Panc1 (cell line): ENCODE measurements at places on chromosomes 12 and 14. TPM values are rescaled to one million over a fixed set of nuclear protein-coding genes. Genes with fewer than 3 reads are reported as not detected.

GRCh38 chr14:21748869-21749303, 75.3 kb upstream of the OR4E1 start:
- DNase-seq: no peak

- DNase-seq: no peak
Measured at GRCh38 chr12:122858171-122858570, 22.9 kb downstream of the HIP1R start.

DNA sequence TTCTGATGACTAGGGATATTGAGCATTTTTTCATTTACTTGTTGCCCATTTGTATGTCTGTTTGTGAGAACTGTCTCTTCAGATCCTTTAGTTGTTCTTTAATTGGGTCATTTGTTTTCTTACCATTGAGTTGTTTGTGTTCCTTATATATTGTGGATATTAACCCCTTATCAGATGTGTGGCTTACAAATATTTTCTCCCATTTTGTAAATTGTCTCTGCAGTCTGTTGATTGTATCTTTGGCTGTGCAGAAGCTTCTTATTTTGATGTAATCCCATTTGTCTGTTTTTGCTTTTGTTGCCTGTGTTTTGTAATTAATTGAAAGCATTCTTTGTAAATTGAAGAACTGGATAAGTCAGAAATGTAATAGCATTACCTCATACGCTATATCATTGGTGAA, 459.1 kb upstream of the FOXG1 start:
- no peak for DNase-seq

DNA sequence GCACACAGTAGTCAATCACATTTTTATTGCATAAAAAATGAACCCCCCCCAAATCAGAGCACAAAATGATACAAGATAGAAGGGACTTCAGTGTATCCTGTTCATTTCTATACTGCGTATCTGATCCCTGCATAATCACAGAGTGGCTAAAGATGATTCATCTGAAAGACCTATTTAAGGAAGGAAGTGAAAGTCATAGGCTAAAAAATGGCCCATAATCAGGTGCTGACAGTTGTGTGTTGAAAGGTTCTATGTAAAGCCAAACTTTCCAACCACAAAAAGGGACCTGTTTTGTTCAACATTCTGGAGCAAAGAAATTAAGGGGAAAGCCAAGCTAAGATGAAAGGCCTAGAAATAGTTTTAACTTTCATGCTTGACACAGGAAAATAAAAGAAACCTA, 147.8 kb upstream of the ATP2B1 start:
- DNase-seq: no peak

DNA sequence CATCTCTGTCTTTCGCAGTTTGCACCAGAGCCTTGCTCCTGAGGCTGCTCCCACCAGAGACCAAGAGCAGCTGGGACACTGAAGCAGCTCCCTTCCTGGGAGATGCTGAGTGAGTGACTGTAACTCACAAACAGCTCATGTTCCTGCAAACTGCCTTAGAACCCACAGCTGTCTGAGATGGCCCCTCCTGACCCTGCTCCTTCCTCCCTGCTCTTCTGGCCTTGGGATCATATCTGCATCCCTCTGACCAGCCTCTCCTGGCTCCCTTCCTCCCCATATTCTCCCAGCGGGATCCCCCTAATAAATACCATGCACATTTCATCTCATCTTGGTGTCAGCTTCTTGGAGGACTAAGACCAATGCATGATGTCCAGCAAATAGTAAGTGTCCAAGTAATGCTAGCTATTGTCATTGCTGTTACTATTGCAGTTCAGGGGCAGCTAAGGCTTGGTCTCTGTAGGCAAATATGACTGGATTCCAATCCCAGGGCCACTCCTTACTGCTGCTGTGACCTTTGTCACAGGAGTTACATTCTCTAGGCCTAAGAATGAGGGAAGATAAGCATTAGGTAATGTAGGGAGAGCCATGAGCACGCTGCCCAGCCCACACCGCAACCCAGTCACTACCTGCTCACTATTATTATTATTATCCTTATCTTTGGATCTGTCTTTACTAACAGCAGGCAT, 47.9 kb downstream of the SYNE3 start:
- DNase-seq: no peak

DNA sequence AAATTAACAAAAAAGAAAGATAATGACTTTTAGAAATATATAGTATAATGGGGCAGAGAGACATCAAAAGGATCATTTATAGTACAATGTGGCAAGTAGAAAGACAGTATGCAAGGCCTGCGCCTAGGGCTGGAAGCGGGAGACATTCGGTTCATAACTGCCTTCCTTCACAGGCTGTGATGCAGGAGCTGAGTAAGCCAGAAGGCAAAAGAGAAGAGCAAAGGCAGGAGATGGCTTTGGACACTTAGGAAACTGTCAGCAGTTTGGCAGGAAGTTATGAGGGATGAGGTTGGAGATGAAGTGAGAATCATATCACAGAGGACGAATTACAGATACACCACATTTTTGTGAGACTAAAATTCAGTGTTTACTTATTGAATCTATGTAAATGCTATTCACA, 97.8 kb downstream of the EPS8 start:
- no peak for DNase-seq

DNA sequence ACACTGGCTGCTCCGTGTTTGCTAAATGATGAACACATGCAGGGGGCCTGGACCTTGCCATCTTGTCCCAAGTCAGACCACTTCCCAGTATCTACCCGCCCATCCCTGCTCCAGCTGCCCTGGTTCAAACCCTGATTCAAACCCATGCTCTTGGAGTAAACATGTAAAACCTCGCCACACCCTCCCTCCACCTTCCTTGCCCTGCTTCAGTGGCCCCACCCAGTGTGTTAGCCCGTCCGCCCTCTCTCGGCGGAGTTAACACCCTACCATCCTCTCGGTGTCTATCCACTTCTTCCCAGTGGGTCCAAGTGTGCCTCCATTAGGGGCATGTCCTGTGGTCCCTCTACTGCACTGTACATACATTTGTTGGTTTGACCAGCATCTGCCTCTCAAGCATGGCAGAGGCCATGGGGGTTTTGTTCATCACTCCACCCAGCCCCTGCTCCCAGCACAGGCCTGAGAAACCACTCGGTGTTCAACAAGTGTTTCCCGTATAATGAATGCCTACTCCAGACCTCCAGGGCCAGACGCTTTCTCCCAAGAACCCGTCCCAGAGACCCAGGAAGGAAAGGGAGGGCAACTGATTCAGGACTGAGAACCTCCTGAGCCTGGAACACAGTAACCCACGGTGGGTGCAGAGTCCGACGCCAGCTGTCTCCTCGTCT, 37.1 kb downstream of the P2RX4 start:
- no peak for DNase-seq

DNA sequence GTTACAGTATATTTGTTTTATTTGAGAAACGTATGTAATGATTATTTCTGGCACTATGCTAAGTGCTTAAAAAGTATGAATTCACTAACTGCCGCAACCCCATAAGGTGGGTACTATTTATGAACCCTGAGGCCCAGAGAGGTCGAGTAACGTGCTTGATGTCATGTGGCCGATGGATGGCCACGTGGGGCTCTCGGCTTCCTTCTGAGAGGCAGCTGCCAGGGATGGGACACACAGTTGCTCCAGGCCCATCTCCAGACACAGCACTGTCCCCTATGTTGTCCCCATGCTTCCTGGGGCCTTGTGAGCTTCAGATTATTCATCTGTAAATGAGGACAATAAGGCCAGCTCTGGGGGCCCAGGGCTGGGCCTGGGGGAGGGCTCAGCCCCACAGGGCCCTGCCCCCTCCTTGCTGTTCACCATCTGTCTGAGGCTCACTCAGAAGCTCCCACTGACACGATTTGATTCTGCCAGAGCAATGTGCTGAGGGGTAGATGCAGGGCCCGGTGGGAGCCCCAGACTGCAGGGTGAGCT, 115.0 kb downstream of the CALM1 start:
- no peak for DNase-seq

DNA sequence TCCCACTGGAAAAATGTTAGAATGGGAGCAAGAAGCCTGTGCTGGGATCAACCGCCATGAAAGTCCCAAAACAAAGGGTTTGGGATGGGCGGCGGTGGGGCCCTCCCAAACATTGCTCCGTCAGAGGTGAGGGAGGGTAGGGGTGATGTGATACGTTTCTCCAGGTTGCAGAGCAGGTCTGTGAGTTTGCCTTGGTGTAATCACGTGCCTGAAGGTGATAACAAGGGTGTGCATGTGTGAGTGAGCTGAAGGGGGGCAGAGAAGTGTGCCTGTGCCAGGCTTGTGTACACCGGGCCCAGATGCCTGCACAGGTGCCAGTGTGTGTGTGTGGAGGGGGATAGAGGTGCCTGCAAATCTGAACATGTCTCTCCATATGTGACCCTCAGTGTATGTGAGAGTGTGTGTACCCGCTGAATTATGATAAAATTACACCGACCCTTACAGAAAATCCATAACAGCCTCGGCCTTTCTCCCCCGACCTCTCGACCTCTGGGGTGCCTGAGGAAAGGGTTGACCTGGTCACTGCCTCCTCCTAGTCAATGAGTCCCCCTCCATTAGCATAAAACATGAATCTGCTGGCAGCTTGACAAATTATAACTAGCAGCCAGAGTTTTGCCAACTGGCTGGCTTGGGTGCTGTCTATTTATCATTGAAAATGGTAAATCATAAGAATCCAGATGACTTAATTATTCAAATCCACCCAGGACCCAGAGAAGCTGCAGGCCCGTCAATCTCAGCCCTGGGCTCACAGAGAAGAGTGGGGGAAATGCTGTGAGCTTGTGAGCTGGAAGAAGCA, 55.6 kb downstream of the SMUG1 start:
- DNase-seq: no peak

- DNase-seq: no peak
Measured at GRCh38 chr14:63573581-63573980, 30.4 kb upstream of the PPP2R5E start.

GRCh38 chr12:31362115-31362758, 36.3 kb upstream of the SINHCAF start:
- DNase-seq: no peak

DNA sequence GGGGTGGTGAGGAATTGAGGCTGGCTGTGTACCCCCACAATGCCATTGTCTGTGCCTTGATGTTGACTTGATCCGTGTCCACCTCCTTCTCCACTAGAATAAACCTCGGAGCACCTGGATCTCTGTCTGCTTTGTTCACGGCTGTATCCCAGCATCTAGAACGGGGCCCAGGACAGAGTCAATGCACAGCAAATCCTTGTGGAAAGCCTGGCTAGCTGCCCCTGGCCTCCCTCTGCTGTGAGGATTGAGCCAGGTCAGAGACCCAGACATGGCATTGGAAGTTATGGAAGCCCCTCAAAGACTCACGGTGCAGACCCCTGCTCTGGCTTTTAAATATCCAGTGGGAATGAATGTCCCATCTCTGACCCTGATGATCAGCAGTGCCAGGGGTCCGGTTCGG, 109.2 kb downstream of the SCARB1 start:
- DNase-seq: no peak

DNA sequence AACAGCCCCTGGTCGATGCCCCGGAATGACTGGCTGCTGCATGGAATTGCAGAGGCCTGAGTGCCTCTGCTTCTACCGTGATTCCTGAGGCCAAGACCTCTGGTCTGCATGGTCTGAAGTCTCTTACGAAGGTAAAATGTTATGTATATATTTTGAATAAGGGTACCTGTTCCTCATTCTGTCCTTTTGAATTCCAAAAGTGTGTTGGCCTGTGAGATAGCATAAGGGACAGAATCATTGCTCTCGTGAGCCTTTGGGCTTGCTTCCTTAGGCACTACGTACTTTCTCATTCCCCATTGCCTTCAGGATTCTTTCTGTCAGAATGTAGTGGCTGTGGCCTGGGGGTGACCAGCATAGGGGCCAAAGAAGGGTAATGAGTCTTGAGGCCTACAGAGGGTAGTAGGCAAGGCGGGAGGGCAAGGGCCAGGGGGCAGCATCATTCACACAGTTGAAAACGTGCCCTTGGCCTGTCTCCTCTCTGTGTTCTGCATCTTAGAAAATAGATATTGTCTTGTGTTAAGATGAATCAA, 19.5 kb downstream of the TRAF3 start:
- DNase-seq: no peak

DNA sequence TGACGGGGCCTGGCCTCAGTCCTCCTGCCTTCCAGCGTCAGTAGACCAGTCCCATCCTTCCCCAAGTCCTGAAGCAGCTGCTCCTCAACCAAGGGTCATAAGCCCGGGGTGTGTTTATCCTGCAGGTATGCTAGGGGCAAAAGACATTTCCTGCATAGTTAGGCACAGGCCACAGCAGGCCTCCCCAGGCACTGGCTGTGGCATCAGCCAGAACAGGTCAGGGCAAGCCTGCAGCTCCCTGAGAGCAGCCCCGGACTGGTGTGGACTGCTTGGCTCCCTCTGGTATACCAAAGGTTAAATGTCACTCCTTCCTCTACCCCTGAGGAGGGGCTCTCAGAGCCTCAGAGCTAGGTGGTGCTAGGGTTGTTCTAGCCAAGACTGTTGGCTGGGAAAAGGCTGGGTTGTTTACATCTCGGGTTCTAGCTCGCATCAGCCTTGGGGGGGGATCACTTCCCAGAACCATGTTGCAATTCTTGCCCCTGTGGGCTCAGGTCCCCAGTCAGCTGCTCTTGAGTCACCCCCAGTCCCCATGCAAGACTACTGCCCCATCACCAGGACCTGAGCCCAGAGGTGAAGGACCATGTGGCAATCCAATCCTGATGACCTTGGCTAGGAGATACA, 2.9 kb downstream of the MMP14 start:
- DNase-seq: no peak

DNA sequence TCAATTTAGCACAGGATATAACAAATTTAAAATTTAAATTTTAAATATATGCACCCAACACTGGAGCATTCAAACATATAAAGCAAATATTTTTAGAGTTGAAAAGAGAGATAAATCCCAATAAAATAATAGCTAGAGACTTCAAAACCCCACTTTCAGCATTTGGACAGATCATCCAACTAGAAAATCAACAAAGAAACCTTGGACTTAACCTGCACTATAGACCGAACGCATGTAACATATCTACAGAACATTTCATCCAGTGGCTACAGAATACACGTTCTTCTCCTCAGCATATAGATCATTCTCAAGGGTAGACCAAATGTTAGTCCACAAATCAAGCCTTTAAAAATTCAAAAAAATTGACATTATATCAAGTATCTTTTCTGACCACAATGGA, 64.0 kb downstream of the SPTSSA start:
- no peak for DNase-seq

DNA sequence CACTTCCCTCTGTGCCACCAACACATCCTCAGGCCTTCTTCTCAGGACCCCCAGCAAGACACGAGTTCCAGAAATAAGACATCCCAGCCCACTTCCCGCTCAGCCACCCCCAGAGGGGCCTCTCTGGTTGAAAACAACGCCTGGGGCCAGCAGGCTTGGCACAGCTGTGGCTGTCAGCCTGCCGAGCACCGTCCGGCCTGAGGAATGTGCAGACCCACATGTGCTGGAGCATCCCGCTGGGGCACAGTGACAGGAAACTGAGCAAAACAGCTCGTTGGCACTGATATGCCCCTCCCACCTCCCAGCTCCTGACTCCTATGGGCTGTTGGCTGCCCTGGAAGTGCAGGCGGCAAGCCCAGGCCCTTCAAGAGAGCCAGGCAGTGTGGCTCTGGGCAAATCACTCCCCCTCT, 1.4 kb downstream of the SYNE3 start:
- DNase-seq: no peak

The GPR135 gene
- total RNA-seq: 3.1 TPM

The ACOT4 gene
- 2.7 TPM for total RNA-seq

The ISM2 gene
- total RNA-seq: 2.6 TPM
